ENCODE measurements at places on chromosomes 16 and 17.

GRCh38 chr17:81665205-81666091 lies 957 bp downstream of the OXLD1 start:
- peak; percentile 39 for DNase-seq

GRCh38 chr17:72887322-72887721 lies 205.2 kb downstream of the SLC39A11 start:
- no peak for DNase-seq

GRCh38 chr17:79534851-79535727 lies 75.8 kb downstream of the RBFOX3 start:
- no peak for DNase-seq

DNA sequence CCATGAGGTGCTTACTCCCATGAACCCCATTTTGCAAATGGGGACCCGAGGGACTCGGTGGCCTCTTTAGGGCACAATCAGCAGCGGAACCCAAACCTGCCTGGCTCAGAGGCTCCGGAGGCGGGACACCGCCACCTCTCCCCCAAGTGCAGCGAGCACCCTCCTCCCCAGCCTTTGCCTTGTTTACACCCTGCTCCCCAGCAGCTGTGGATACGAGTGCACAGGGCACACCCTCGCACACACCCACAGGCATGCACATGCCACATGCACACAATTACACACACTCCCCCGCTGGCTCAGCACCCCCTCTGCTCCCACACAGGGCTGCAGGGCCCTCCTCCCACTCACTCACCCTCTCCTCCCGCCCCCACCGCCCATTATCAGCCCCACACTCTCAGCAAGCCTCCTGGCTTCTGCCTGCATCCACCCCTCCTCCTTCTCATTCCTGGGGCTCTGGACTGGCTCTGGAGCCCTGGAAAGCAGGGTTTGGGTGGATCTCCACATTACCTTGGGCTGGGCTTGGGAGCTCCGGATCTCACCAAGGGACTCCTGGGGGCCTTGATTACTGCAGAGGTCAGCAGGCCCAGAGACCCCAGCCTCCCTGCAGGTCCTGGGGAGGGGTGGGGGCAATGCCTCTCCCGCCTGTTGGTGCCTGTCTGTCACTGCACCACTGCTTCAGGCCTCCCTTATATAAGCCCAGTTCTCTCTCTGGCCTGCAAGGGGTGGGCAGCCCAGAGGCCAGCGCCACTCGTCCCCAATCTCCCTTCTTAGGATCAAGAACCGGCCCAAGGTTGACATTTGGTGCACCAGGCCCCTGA lies 6.4 kb downstream of the PDK2 start:
- DNase-seq = no peak

DNA sequence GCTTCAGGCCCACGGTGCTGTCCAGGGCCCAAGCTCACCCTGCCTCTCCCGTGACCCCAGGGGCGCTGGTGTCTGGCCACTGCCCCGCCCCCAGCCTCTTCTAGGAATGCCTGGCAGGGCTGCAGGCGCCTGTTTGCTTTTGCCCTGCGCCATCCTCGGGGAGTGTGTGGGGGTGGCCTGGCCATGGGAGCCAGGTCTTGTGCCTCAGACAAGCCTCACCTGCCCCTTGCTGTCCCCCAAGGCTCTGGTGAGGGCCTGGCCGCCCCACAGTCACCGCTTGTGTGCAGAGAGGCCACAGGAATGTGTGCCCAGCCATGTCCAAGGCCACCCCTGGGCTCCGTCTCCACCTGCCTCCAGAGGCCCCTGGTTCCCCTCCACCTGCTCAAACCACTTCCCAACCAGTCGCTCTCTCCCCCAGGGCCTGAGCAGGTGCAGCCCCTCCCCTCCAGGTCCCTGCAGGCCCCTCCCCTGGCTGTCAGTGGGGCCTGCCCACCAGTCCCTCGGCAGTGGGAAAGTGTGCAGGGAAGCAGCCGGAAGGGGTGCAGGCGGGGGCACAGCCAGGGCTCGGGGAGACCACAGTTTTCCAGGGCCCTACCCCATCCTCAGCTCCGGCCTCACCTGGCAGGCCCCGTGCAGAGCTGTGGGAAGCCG lies 841 bp upstream of the IGFALS start:
- no peak for DNase-seq

DNA sequence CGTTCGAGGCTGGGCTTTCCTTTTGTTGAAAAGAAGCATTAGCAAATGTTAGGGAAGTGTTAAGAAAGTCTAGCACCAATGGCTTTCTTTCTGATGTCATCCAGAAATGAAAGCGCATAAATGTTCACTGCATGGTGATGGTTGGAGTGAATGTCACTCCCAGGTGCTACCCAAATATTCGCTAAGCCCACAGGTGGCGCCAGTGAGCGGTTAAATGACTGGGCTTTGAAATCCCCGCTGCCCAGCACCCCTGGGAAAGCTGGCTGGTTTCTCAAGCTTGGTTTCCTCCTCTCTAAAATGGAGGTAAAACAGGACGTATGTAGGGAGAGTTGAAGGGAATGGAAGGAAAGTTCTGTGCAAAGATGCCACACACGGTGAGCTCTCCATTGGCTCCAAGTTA lies 104.4 kb downstream of the IRX5 start:
- DNase-seq = no peak

- no peak for DNase-seq
Measured at GRCh38 chr16:27973678-27974077, 89.8 kb downstream of the GSG1L start.

DNA sequence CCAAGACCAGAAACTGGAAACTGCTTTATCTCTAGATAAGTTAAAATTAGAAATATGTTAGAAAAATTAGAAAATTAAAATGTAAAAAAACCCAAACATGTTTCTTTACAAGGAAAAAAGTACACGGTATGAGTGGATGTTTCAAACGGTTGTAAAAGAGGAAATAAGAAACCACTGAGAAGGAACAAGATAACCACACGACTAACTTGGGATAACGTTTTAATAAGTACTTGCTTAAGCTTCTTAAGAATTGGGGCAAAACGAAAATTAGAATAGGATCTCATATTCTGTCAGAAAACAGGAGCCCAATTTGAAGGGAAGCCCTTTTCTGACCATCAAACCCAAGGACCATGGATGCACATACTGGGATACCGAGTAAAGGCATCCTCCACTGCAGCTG lies 31.0 kb downstream of the MBTPS1 start:
- no peak for DNase-seq

DNA sequence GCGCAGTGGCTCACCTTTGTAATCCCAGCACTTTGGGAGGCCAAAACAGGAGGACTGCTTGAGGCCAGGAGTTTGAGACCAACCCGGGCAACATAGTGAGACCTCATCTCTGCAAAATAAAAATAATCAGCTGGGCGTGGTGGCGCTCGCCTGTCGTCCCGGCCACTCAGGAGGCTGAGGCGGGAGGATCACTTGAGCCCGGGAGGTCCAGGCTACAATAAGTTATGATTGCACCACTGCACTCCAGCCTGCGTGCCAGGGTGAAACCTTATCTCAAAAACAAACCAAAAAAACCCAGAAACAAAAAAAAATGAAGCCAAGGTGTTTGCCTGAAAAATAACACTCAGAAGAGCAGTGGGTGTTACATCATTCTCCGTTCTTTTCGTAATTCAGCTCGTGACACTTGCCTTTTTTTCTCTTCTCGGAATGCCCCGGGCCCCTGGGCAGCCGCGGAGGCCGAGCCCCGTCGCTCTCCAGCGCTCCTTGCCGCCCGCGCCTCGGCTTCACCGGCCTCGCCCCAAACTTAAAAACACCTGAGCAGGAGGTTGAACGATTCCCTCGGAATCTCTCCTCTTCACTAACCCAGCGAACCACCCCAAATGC lies 17.0 kb downstream of the PRCD start:
- DNase-seq = no peak

- DNase-seq = peak; percentile 46
Measured at GRCh38 chr16:11670171-11671131, 2.2 kb downstream of the SNN start.

GRCh38 chr16:67248401-67249177 lies at the start of gene SLC9A5:
TSS of gene SLC9A5 (plus strand) at chr16:67248979. CDS start at chr16:67249015, 36 bp downstream.
- peak; percentile 42 for DNase-seq

DNA sequence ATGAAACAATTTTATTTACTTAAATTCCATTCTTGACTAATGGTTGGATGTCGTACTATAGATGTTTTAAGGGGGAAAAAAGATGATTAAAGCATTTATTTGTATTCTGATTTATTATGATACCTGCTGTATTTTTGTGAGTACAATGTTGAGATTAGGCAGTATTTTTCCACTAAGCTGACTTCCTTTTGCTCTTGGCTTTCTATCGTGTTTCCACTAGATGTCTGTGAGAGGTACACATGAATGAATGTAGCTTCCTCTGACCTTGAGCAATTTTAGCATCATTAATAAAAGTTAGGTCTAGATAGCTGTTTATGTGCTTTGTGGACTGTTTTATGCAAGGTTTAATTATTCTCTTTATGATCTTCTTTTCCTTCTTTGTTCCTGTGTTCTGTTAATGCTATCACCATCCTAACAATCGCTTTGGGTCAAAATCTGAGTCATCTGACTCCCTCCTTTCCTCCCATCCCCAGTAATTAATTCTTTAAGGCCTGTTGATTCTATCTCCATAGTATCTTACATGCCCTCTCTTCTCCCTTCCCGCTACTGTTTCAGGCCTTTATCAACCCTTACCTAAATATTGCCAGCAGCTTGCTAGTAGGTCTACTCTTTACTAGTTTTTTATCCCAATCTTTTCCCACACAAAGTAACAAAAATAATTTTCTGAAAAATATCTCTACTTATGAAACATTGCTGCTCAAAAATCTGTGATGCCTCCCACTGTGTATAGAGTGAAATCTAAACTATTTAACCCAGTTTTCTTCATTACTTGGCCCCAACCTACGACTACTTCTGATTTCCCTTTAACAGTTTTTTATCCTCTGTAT lies 76.0 kb downstream of the VMP1 start:
- no peak for DNase-seq

DNA sequence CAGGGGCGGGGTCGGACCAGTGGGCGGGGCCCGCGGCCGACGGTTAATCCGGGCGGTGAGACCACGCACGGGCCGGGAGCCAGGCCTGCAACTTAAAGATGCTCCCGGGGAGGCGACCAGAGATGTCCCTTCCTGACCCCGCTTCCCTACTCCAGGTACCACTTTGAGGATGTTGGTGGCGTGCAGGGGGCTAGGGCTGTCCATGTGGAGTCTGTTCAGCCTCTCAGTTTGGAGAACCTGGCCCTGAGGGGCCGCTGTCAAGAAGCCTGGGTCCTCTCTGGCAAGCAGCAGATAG lies 580 bp downstream of the RANGRF start:
- no peak for DNase-seq

- DNase-seq = peak; percentile 37
Measured at GRCh38 chr16:85046931-85047866, 19.6 kb downstream of the KIAA0513 start.

GRCh38 chr17:32461853-32462617 lies 17.7 kb downstream of the PSMD11 start:
- peak; percentile 82 for DNase-seq

DNA sequence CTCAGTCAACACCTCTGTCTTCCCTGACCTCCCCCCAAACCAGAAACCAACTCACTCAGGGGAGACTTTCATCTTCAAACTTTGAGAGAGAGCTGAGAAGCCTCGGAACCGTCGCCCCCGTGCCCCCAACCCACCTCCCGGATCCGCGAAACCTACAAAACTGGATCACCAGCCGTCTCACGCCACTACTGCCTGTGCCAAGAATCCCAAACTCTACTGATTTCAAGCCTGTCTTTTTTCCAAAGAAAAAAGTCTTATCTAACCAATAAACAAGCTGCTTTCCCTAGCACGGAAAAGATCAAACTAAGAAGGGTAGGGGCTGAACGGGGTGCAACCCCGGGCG lies 2.0 kb downstream of the AXIN2 start:
- no peak for DNase-seq

DNA sequence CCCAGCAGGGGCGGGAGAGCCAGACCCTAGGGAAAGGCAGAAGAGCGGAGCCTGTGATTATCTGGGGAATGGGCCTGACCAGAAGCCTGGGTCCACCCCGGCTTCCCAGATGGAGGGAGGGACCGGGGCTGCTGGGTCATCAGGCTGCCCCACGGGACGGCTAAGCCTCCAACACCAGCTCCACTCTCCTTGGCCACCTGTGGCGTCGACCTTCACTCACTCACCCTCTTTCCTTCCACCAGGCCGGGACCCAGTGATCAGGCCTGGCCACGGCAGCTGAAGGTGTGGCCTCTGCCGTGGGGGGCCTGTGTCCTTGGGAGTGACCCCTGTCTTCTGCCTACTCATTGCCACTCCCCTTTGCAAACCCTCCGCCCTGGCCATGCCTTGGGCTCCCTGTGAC lies 22.4 kb upstream of the ABCC3 start:
- no peak for DNase-seq

GRCh38 chr16:80680839-80681238 lies 123.6 kb downstream of the CDYL2 start:
- DNase-seq = no peak

DNA sequence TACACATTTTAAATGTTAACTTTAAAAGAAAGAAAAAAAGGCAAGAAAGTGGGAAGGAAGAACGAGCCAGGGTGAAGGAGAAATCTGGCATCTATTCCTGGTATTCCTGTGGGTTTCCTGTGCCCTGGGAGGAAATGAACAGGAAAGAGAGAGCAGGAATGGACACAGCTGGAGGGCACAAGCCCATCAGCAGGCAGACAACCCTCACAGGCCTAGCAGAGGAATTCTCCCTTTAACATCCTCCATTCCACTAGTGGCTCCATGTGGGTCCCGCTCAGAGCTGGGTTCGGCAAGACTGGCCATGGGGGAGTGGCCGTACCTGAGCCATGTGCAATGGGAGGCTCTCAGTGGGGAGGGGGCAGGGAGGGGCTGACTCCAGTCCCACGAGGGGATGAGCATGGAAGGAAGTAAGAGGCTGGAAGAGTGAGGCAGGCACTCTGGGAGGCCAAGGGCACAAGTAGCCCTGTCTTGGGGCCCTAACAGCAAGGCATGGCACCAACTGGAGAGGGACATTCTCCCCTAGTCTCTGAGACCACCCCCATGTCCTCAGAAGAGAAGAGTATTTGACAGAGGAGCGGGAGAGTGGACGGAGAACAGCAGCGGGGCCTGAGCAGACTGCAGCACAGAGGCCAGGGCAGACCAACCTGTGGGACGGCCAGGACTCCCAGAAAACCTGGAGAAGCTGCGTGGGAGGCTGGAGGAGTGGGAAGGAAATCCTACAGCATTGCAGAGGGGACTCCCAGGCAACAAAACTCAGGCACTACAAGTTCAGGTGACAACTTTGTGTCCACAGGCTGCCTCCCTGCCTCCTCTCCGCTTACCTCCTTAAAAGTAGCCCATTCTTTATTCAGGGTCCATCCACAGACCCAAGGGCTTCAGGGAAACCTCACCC lies 30.2 kb downstream of the TK2 start:
- DNase-seq = no peak

GRCh38 chr16:66787427-66787826 lies 14.0 kb downstream of the TERB1 start:
- DNase-seq = no peak

GRCh38 chr16:66918803-66919568 lies at the start of gene CDH16:
TSS of gene CDH16 (minus strand) at chr16:66918885. CDS start at chr16:66918065, 820 bp downstream.
- no peak for DNase-seq

GRCh38 chr16:309476-309875 lies 26.5 kb downstream of the PDIA2 start:
- peak; percentile 39 for DNase-seq

GRCh38 chr17:1907909-1908698 lies 78.3 kb downstream of the RPA1 start:
- peak; percentile 25 for DNase-seq

GRCh38 chr16:14486520-14487303 lies 143.3 kb downstream of the PARN start:
- no peak for DNase-seq

GRCh38 chr17:2906901-2907300 lies 110.7 kb downstream of the RAP1GAP2 start:
- no peak for DNase-seq

GRCh38 chr17:50664788-50665458 lies 30.2 kb downstream of the ABCC3 start:
- DNase-seq = no peak

Data from CD4-positive, alpha-beta T cell treated with Interleukin-17A for 4 hours (primary cell).